ENCODE measurements at places on chromosomes 12 and 14.

- no peak for DNase-seq
Measured at GRCh38 chr12:103308396-103308795, 187.4 kb downstream of the C12orf42 start.

- DNase-seq: no peak
Measured at GRCh38 chr14:21537090-21537424, 10.9 kb upstream of the SALL2 start.

GRCh38 chr14:43669355-43669754 lies 837.7 kb downstream of the FSCB start:
- no peak for DNase-seq

GRCh38 chr12:67447180-67447579 lies 178.0 kb downstream of the CAND1 start:
- no peak for DNase-seq

DNA sequence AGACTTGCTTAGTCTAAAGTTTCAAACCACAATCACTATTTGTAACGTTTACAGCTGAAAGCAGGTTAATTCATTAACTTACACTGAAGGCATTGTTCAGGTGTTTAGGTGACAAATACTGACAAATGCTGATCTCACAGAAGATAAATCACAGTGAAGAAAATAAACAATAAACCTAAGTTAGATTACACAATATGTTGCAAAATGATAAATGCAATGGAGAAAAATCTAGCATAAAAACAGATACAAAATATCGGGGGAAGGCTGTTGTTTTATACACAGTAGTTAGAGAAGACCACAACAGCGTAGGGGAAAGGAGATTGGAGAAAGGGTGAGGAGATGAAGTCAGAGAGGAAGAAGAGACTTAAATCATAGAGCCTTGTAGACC lies 3.0 kb downstream of the SCAF11 start:
- DNase-seq: no peak

GRCh38 chr14:40248671-40249070 lies 816.4 kb upstream of the FBXO33 start:
- DNase-seq: no peak

All from NCI-H1092 treated with DMSO at 0.1 percent for 48 hours (cell line).